ENCODE measurements at places on chromosomes 5 and 9.

DNA sequence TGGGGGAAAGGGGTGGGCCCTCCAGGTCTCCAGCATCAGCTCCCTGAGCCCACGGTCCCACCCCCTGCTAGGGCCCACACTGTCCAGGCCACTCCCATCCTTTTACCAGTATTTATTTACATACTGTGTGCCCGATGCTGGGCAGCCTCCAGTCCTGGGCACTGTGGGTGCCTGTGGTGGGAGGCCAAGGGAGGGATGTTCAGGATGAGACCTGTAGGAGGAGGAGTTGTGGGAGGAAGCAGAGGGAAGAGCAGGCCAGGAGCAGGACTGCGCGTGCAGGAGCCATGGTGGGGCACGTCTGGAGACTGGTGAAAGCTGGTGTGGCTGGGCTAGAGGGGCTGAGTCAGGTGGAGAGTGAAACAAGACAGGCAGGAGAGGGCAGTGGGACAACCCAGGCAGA lies 267.4 kb downstream of the HSPA4 start:
- DNase-seq, result no peak

GRCh38 chr5:123181394-123181801 lies 92.4 kb downstream of the PRDM6 start:
- no peak for DNase-seq

DNA sequence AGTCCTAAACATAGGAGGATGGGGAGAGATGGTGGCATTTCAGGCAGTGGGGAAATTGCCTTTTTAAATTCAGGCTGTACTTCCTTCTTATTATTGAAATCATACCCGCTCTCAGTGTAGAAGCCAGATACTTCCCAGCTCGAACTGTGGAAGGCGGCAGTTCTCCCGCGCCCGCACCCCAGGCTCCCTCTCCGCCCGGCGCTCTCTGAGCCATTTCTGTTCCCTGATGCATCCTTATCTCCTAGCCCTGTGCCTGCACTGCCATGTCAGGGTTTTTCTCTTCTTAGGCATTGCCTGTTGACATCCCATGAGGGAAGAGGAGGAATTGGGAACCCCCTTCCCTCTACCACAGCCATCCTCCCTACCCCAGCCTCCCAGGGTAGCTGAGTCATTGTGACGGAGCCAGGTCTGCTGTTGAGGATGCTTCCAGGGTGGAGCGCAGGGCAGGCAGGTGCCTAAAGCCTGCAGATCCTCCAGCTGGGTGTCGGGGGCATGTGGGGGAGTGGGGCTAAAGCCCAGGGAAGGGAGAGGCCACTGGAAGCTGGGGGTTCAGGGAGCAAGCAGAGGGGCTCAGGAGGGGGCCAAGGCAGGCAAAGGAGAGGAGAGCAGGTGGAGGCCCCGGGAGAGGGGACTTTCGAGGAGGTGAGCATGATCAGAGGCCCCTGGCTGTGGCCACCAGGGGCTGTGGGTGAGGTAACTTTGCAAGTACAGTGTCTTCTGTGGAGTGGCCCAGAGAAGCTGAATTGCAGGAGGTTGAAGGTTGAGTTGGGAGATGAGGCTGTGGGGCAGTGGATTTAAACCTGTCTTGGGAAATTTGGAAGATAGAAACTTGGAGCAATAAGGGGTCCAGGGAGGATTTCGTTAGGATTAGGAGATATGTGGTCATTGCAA lies 16.2 kb downstream of the LAMC3 start:
- no peak for DNase-seq

GRCh38 chr9:111516061-111516465 lies 8.9 kb upstream of the ZNF483 start:
- no peak for DNase-seq

GRCh38 chr5:53045263-53045662 lies 56.1 kb downstream of the ITGA2 start:
- no peak for DNase-seq

DNA sequence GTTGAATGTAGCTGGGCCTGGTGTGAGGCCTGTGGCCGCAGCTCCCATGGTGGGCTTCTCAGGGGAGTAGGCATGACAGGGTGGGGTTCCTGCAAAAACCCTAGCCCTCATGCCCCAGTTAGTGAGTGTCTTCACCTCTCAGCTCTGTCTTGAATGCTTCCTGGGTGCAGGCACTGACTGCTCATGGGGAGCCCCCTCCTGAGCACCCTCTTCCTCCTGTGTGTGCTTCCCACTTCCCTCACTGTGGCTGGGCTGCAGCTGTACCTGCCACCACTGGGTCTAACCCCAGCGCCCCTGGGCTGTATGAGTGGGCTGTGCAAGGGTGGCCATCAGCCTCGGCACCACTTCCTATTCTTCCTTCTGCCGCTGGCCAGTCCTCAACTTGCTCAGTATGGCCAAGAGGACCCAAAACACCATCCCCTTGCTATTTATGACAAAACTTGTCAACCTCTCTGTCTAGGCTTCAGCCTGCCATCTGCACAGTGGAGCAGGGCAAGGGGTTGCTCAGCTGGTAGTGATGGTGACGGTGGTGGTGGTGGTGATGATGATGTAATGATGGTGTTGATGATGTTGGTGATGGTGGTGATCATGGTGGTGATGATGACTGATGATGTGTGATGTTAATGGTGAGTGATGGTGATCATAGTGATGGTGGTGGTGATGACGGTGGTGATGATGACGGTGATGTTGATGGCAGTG lies 67.5 kb downstream of the RXRA start:
- no peak for DNase-seq

DNA sequence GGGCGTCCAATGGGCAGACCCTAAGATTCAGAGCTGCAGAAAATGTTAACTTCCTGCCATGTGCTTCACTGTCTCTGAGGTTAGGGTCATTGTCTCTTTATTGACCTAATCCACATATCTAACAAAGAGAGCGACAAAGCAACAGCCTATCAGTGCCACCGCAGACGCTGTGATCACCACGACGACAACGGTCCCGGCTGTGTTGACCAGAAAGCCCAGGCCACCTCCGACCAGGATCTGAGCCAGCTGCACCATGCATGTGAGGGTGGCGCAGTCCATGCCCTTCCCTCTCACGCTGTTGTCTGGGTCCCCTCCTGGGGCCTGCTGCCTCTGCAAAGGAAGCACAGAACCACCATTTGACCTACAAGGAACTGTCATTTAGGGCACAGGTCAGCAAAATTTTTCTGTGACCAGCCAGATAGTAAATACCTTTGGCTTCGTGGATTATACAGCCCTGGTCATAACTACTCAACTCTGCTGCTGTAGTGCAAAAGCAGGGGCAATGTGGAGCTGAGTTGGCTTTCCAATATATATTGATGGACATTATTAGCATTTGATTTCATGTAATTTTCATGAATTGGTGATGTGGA lies 8.5 kb downstream of the RXFP3 start:
- no peak for DNase-seq

- DNase-seq, result no peak
These were observed 45.6 kb downstream of the SLC1A3 start for GRCh38 chr5:36651761-36652685.

DNA sequence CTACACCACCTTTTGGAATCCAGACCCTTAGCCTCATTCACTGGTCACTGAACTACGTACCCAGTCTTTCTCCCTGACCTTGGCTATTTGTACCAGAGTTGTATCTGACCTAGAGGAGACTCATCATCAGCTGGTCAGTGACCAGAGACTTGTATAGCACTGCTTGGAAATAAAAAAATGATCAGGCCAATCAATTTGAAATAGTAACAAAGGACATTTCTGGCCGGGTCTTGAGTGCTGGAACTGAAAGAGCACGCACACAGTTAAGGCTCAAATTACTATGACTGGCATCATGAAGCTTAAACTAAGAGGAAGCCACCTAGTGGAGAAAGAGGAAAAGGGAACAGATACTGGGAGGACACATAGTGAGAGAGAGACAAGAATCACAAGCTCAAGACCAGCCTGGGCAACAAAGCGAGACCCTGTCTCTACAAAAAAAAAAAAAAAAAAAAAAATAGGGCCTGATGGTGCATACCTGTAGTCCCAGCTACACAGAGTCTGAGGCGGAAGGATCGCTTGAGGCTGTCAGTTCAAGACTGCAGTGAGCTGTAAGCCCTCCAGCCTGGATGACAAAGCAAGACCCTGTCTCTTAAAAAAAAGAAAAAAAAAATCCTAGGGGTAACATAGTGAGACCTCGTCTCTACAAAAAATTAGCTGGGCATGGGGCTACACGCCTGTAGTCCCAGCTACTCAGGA lies 12.8 kb upstream of the SRP19 start:
- DNase-seq, result no peak

DNA sequence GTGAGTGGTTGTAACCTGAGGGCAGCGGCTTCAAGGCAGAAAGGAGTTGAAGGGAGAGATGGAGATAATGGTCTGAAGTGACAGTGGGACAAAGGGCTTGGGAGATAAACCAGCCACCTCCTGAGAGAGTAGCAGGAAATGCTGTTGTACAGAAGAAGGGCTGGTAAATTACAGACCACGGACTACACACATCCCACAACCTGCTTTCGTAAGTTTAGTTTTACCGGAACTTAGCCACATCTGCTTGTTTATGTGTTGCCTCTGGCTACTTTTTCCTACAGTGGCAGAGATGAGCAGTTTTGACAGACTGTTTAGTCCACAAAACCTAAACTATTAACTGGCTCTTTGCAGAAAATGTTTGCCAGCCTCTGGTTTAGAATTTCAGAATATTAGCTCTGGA lies 269.5 kb downstream of the ARHGEF28 start:
- no peak for DNase-seq

GRCh38 chr9:17802249-17802857 lies 223.5 kb downstream of the SH3GL2 start:
- DNase-seq, result no peak

DNA sequence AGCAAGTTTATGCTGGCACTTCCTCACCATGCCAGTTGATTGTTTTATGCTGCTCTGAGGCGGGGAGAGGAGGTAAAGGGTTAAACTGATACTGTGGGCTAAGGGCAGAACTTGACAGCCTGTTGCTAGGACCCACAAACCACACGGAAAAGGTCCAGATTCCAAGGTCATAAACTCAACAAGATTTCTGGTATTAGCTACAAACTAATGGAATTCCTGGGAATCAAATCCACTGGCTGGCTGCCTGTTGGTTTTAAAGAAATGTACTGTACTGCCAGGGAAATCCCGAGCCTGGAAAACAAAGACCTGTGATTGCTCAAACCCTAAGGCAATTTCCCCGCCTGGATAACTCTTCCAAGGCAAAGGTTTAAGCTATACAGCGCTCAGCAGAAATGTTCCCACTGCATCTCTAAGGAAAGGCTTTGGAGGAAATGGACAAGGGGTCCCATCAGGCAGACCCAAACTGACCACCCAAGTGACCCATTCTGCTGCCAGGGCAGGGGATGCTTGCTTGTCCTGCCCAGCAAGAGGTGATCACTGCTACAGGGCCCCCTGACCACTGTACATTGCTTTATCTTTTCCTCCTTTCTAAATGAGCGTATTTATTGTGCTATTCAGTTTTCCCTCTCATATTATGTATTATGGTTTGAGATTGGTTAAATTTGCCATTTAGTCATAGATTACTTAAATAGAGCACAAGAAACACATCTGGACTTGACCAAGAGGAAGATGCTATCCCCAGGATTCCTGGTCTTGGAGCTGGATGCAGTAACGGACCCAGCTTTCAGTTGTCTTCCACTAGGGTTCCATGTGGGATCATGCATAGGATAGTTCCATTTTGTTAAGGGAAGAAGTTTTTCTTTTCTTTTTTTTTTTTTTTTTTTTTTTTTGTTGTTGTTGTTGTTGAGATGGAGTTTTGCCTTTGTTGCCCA lies 124.3 kb downstream of the SUSD1 start:
- DNase-seq, result no peak

DNA sequence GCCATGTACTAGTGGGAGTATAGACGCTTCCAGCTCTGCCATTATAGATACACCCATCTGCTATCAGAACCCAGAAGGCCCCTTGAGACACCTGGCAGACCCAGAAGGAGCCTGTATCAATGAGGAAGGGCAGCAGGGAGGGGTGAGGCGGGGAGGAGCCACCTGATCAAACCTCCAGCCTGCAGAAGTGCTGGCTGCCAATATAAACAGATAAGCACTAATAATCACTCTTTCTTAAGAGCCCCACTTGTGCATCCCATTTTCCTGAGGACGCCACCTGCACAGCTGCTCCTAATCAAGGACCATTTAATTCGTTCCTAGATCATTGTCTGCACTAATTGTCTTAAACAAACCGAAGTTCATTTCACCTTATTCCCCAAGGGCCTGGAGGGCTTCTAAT lies 75.0 kb upstream of the NEK6 start:
- no peak for DNase-seq

DNA sequence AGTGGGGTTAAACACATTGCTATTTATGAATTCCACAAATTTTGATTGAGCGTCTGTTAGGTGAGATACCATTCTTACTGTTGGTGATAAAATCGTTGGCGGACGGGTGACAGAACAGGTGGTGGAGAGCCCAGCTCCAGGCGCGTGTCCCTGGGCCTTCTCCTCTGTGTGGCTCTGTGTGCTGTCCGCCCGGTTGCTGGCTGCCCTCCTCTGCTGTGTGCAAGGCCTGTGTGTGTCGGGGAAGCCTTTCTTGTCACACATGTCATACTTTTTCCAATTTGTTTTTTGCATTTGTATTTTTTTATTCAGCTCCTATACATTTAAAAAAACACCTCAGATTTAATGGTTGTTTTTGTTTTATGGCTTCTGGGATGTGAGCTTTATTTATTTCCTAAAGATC lies 33.9 kb downstream of the TENT4A start:
- no peak for DNase-seq

- no peak for DNase-seq
These were observed 551.1 kb downstream of the PSAT1 start for GRCh38 chr9:78848061-78848460.

GRCh38 chr9:121690316-121690715 lies 38.9 kb downstream of the DAB2IP start:
- no peak for DNase-seq

DNA sequence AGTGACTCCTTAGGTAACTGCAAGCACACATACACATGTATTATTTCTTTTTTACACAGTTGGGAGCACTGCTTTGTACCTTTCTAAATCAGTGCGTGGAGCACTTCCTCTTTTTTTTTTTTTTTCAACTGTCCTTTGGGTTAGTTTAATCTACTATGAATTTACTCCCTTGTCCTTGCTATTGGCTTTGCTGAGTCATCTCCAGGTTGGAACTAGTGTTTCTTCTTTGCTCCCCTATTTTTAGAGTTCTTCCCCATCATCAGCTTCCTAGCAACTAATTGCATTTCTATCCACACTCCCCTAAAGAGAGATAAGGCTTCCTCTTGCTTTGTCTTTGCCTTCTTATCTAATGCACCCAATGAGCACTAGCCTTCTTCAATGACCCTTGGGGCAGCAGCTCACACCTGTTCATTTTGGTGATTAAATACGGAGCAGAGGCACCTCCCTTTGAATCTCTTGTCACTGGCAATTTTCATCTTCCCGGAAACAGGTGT lies 24.3 kb downstream of the S100Z start:
- no peak for DNase-seq
